Upper lobe of right lung (tissue), 1 donor: ENCODE measurements at places on chromosomes 1 and 21.
A peak's percentile ranks its signal among the peaks of the same experiment; 100 is the strongest.

- peak; percentile 84 for DNase-seq
These were observed 17.8 kb upstream of the EPHA2 start for GRCh38 chr1:16173447-16174260.

DNA sequence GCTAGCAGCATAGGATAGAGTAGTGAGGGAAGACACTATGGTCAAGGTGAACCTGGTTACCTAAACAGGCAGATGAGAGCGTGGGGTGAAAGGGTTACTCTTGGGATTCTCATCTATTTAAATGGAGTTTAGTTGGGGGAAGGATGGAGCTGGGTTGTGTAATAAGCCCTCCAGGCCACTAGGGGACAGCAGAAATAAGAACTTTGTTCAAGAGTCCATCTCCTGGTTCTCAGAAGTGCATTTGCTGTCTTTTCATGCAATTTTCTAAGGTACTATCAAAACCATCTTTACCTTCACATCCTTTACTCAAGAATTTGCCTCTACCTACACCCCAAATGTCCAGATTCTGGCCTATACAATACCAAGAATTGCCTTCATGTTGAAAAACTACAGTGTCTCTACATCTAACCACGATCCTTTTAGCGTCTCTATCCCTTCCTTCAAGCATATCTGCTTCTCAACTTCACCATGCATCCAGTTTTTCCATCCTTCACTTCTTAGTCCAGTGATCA, 28.0 kb downstream of the SLAMF1 start:
- no peak for DNase-seq

DNA sequence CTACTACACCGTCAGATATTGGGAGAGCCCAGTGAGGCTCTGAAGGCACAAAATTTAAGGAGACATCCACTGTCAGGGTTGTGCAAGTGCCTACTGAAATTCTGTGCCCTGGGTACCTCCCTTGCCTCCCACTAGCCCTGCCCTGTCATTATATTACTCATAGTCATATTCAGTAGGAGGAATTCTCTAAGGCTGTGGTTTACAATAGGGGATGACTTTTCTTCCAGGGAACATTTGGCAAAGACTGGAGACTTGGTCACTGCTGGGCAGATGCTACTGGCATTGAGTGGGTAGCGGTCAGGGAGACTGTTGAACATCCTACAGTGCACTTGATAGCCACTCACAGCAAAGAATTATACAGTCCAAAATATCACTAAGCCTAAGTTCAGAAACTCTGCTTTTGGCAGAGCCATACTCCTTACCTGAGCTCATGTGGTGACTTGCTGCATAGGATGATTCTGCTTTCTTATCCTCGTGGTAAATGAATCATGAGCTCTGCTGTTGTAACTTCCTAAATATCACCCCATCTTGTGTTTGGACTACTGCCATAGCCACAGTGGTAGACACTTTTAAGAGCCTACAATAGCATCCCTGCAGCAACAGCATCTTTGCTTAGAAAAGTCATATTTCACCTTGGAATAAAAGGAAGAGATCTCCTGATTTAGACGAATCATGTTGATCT, 563.4 kb upstream of the PLXNA2 start:
- no peak for DNase-seq

DNA sequence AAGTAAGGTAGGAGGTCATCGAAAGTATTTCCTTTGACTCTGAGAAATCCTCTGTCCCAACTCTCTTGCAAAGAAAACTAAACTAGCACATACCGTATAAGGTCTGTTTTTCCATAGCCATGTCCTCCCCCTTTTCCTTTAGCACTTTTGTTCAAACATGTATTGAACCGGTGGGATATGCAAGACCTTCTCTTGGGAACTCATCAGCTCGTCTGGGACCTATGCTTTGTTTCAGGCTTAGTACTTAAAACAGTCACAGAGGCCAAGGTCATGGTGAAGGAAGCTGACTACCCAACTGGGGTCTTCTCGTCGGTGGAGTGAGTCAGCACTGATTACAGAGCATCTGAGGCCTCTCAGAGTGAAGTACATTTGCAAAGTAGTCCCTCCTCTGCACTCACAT, 185.0 kb downstream of the ZBTB18 start:
- DNase-seq = no peak

- DNase-seq = no peak
These were observed 11.7 kb downstream of the CHIA start for GRCh38 chr1:111302374-111302773.

GRCh38 chr1:230243583-230244353, 176.7 kb downstream of the GALNT2 start:
- no peak for DNase-seq

- DNase-seq = no peak
These were observed 471.6 kb upstream of the ADGRL4 start for GRCh38 chr1:79478160-79478559.

GRCh38 chr1:107817935-107818334, 147.0 kb downstream of the VAV3 start:
- DNase-seq = no peak

GRCh38 chr1:23936481-23937176, 23.0 kb upstream of the PNRC2 start:
- DNase-seq = no peak

DNA sequence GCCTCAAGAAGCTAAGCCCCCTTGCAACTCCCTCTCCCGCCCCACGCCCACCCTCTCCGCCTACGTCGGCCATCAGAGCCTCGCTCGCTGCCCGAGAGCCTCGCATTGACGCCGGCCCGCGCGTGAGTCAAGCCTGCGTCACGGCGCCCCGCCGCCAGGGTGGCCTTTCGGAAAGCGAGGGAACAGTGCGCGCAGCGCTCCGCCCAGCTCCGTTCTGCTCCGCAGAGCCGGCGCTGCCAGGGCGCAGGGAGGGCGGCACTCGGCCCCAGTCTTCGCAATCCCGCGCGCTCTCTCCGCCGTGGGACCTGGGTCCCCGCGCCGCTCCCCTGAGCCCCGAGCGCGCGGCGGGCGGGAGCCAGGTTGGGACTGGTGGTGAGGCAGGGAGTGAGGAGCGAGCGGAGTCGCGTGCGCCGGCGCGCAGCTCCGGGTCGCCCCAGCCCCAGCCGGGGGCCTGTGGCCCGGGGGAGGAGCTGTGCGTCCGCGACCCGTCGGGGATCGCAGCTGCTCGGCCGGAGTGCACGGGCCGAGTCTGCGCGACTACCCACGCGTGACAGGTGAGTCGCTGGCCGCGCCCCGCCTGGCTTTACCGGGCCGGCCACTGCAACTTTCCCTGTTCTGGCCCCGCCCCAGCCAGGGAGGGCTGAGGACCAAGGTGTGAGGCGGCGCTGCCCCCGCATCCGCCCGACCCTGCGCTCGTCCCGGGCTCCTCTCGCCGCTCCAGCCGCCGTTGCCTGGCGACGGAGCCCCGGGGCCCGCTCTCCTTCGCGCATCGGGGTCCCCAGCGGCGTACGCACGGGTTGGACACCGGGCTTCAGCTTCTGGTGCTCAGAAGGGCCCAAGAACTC, at the start of gene SLC6A17:
Gene SLC6A17 (plus strand): TSS at position 165 of the 845 bp plus-strand sequence. CDS start 16,436 bp downstream, outside the sequence.
- no peak for DNase-seq

DNA sequence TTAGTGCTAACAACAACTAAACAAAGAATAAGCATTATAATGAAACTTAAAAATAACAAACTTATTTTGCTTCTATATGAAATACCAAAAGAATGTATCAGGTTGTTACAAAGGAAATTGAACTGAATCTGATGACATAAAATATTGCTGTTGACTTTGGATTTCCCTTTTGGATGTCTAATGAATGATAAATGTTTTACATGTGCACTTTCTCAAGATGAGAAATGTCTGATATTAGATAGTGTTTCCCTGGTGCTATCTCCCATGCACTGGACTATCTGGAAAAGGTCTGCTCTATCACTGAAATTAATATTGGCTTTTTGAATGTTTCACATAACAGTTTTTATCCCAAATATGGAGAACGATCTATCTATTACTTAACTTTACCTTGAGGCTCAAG, 179.9 kb downstream of the HMCN1 start:
- DNase-seq = no peak
